ENCODE measurements at places on chromosomes 2 and 18.
A peak's percentile ranks its signal among the peaks of the same experiment; 100 is the strongest.

DNA sequence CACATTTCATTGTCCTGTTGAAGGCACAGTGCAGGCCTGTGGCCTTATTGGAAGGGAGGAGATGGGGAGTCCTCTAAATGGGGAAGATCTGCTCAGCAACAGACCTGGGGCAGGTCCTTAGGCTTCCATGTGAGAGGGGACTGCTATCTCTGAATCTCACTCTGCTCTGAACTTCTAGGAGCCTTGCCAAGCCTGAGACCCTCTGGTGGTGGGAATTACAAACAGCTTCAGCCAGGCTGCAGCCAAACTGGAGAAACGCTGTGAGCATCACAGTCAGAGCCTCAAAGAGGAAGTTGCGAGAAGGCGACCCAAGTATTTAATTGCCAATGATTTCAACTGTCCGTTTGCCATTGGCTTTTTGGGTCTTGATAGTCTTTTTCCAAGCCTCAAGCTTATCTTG, 66.8 kb upstream of the MC2R start:
- no peak for DNase-seq

DNA sequence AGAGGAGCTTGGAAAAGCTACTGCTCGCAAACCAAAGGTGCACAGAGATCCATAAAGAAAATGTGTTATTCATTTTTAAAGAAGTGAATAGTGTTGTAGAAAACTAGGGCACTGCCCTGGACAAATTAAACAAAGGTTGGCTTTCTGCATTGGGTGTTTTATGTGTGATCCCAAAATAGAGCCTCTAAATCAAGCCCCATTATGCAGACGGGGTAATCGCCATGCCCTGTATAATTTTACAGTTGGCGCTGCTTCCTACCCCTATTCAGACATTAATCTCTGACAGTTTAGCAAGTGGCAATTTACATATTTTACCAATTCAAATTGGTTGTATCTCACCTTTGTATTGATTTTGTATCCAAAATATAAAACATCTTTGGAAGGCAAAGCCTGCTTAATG, 109.1 kb downstream of the PID1 start:
- no peak for DNase-seq

DNA sequence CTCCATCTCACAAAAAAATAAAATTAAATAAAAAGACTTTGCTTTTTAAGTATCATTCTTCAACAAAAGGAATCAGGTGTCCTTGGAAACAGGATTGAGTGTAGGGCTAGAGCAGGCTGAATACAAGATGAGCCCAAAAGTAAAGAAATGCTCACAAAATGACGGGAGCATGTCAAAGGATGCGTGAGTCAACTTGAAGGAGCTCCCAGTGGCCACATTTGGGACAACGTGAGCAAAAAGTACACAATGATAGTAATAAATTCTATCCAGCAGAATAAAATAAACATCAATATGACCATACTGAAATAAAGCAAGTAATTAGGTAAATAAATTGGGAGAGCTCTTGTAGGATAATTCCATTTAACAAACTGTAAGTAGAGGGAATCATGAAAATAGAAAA, 220.7 kb downstream of the PHLPP1 start:
- DNase-seq, result no peak

DNA sequence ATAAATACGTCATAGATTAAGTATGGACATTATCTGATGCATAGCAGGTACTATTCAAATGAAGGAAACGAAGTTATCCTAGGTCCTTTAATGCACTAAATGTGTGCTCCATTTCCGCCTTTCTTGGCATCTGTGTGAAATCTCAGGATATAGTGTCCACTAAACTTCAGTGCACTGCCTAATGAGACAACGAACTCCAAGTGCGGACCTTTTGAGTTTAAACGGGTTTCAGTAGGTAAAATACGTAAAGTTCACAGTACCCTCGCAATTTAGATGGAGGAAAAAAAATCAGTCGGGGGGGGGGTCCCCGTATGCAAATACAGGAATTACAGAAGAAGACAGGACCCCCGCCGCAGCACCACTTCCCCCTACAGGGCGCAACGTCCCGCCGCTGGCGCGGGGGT, 729 bp upstream of the REL start:
- DNase-seq, result no peak

- no peak for DNase-seq
These were observed 134.5 kb downstream of the PTRHD1 start for GRCh38 chr2:24658531-24659202.

DNA sequence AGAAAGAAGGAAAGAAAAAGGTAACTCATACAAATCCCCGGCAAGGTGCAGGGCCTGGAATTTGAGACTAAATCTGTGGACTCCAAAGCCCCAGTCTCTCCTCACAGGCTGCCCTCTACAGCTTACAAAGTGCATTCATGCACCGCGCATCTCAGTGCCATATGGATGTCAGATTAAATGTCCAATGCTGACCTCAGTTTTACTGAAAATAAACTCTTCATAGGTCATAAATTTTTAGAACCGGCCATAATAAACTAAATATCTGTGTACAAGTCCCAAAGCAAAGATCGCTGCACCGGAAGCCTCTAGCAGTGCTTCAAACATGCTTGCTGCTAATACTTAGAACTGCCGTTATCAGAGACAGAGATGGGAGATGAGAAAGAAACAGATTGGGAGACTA, 17.7 kb downstream of the ST6GAL2 start:
- no peak for DNase-seq

DNA sequence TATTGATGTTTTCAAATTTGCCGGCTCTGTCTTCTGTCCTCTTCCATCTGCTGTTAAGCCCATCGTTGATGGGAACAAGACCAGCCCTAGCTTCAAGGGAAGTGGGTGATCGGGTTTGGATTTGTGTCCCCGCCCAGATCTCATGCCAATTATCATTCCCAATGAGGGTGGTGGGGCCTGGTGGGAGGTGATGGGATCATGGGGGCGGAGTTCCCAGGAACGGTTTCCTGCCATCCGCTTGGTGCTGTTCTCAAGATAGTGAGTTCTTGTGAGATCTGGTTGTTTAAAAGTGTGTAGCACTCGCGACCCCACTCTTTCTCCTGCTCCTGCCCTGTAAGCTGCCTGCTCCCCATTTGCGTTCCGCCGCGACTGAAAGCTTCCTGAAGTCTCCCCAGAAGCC, 9.5 kb downstream of the ASB18 start:
- DNase-seq, result no peak

GRCh38 chr2:158740621-158741020, 54.5 kb upstream of the DAPL1 start:
- no peak for DNase-seq

- no peak for DNase-seq
These were observed 250.0 kb downstream of the TCF4 start for GRCh38 chr18:55337908-55338521.

DNA sequence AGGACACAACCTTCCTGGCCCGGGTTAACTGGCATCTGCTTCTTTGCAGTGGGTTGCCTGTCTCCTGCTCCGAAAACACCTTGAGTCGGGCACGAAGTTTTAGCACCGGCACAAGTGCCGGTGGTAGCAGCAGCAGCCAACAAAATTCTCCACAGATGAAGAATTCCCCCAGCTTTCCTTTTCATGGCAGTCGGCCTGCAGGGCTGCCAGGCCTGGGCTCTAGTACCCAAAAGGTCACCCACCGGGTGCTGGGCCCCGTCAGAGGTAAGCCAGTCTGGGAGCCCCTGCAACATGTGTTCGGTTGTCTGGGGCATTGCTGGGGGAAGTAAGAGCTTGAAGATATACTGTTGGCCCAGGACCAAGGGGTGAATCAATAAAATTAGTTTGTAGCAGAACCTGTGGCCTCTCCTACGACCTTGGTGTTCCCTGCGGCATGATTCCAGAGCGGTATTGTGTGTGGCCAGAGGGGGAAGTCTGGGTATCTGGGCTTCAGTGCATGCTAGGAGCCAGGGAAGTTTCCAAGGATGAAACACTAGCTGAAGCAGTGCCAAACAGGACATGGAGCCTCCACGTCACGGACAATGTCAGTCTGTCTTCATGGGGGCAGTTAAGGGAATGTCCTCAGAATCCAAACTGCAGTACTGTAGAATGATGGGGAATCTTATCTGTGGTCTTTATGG, 7.8 kb downstream of the AGBL5 start:
- DNase-seq, result no peak

GRCh38 chr2:132608311-132608710, 61.7 kb downstream of the LYPD1 start:
- DNase-seq, result no peak

GRCh38 chr2:121173112-121173511, 111.9 kb downstream of the TFCP2L1 start:
- peak; percentile 59 for DNase-seq

DNA sequence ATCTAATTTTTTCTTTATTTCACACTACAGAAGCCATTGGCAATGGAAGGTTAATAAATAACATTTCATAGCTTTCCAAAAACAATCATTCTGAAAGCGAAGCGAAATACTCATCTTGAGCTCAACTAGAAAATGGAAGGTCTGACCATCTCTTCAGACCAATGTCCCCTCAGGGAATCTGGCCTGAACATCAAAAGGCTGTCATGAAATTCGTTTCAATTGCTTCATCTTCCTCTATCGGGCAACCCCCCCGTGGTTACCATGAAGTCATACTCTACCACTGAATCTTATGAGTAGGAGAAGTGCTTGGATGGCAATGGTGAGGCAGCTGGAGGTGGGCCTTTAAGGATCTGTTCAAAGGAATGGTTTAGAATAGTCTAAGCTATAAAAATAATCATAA, 22.9 kb upstream of the CYTIP start:
- DNase-seq, result no peak

DNA sequence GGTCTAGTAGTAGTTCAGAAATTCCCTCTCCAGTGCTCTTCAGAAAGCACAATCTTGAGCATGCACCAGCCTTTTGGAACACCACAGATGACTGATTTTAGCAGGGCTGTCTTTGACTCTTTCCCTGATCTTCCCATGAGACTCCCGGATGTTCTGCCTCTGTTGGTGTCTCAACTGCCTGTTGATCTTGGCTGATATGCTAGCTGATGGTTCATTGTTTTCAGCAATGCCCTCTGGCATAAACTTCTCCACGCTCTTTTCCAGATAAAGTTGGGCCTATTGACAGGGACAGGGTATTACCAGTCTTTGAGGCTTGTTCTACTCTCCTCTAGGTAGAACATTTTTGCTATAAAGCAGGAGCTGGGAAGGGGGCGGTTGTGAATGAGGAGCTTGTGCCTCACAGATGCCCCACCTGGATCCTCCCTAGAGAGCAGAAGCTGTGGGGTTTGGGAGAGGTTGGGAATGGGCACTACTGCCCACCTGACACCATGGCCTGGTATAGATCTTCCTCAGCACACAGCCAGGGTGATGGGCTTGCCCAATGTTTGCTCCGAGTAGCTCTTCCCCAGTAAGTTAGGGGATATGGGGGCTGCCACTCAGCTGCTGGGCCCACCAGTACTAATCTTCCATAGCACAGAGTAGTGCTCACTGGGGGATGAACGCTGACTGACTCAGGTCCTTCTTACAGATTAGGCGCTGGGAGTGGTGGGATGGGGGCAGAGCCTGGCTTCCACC, 111.3 kb downstream of the PTGR3 start:
- no peak for DNase-seq

DNA sequence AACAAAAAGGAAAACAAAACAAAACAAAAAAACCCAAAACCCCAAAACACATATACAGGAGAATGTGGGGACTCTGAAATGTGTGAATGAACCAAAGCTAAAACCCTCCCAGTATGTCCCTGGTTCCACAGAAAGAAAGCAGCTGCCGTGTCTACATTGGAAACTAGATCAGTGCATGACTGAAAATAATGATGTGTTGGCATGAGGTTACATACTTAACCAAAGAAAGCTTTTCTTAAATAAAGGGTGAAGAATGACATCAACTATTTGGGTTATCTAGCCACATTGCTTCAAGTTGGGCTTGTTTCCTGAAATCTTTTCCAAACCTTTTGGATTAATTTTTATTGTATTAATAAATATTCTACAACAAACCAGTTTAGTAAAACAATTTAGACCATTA, 91.9 kb upstream of the FN1 start:
- DNase-seq, result no peak

DNA sequence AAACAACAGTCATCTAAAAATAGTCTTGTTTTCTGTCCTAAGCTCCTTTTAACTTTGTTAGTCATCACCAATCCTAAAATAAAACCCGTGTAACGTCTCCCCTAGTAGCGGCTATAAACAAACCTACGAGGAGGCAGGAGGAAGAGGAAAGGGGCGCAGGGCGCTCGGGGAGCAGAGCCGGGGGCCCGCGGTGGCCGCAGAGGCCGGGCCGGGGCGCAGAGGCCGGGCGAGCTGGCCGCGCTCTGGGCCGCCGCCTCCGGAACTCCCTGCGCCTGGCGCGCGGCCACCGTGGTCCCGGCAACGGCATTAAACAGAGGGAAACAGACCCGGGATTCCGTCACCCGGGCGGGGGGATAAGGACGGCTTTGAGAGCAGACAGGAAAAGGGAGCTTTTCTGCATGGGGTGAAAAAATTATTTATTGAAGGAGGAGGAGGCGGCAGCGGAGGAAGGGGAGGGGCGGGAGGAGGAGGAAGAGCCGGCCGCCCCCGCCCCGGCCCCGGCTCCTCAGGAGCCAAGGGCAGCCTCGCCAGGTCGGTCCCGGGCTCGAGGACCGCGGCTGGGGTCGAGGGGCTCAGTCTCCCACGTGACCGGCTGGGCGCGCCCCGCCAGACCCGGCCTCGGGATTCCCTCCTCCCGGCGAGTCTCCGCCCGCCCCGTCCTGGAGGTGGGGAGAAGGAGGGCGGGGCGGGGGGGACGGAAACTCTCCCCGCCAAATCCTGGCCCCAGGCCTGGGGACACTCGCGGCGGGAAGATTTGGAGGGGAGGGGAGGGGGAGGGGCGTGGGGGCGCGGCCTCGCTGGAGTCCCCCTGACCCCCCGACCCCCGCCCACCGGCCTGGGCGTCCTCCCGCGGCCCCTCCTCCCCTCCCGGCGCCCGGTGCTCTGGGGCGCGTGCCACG, 1.8 kb upstream of the NFATC1 start:
- DNase-seq, result peak; percentile 66

- DNase-seq, result no peak
These were observed 128.6 kb downstream of the KCTD1 start for GRCh38 chr18:26419746-26420145.

DNA sequence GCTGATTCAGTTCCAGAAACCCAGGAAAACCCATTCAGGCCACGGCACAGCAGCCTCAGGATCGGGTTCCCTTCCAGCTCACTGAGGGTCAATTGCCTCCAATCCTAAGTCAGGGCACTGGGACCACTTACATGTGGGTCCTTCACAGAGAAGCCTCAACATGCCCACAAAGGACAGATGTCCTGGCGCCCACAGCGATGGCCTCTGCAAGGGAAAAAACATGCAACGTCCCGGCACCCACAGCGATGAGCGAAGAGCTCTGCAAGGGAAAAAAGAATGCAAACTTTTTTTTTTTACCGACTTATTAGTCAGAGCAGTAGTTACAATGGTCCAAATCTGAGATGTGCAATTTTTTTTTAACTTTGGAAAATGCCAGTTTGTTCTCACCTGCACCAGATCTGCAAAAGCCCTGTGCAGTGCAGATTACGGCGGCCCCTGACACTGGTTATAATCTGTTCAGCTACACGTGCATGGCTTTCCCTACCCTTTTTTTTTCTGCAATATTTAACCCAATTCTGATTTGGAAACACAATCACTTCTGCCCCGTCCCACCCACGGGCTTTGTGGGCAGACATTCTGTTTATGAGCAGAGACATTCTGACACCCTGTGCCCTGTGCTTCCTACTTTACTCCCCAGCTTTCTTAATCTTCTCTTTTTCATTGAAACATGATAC, 159.3 kb upstream of the SALL3 start:
- no peak for DNase-seq

GRCh38 chr2:26740346-26740745, 23.7 kb upstream of the SLC35F6 start:
- DNase-seq, result no peak

- DNase-seq, result no peak
These were observed 438 bp downstream of the PSMA8 start for GRCh38 chr18:26134107-26134506.

- DNase-seq, result no peak
These were observed 183.6 kb upstream of the MGAT5 start for GRCh38 chr2:134070281-134070741.
